ENCODE measurements at places on chromosomes 5 and 9.
A peak's percentile ranks its signal among the peaks of the same experiment; 100 is the strongest.

DNA sequence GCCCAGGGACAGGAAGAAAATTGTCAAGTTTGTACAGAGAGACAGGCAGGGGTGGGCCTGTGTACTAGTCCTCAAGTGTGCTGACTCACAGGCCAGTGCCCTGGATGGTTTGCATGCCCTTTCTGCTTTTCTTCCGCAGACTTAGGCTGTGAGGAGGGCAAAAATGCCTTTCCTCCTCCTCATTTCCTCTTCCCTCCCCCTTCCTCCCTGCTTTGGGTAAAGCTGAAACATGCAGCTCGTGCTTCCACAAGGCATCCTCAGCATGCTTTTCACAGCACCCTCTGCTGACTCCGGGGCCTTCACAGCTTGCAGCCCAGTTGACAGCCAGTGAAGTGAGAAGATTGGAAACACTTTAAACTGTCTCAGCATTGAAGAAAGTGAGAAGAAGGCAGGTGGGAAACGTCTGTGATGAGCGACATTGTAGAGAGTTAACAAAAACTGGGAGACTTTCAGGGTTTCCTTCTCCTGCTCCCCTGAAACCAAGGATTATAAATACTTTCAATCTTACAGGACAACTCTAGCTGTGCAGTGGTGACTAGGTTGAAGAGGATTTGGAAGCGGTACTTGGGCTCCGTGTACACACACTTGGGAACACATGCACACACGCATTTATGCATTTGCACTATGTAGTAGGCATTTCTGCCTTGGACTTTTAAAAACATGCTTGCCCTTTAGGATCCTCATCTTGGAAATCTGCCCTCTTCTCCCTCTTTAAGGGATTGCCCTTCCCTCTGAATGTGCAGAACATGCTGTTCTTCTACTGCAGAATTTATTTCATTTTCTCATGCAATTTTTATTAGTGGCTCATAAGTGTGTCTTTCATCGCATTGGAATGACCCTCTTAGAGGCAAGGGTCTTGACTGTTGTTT, 138.8 kb downstream of the GRIA1 start:
- DNase-seq = peak; percentile 92

- DNase-seq = no peak
Observed at GRCh38 chr5:54981928-54982327, 3.5 kb downstream of the ESM1 start.

DNA sequence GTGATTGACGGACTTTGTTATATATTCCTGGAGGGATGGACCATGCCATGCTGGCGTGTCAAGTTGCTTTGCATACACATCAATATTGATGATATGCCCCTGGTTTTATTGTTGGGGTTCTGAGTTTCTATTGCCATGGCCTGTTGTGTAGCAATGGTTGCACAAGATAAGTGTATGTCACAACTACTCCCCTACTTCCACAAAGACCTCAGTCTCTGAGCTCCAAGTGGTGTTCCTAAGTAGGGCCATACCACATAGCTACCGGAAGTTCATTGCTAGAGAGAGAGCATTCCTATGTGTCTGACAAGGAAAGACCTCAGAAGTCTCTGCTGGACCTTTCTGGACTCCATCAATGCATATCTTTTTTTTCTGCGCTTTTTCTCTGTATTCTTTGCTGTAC, 19.8 kb downstream of the TXNDC8 start:
- no peak for DNase-seq

- peak; percentile 29 for DNase-seq
Observed at GRCh38 chr9:113463418-113464285, at the start of gene RGS3. Gene RGS3 (plus strand): TSS chr9:113463727. CDS start chr9:113463803, 76 bp downstream.

DNA sequence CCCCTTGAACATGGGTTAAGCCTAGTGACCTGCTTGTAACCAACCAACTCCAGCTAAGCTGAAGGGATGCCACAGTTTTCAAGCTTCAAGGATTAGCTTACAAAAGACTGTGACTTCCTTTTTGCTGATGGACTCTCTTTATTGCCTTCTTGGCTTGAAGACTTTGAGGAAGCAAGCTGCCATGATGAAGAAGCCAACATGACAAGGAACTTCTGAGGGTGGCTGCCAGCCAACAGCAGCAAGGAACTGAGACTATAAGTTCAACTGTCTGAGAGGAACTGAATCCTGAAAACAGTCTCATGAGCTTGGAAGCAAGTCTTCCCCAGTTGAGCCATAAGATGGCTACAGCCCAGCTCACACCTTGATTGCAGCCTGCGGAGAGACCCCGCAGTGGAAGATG, 116.1 kb upstream of the TAF11L2 start:
- no peak for DNase-seq

- no peak for DNase-seq
Observed at GRCh38 chr5:171093598-171093997, 215.4 kb upstream of the TLX3 start.
